GM18507 (cell line): ENCODE measurements at places on chromosomes 7 and 10.

DNA sequence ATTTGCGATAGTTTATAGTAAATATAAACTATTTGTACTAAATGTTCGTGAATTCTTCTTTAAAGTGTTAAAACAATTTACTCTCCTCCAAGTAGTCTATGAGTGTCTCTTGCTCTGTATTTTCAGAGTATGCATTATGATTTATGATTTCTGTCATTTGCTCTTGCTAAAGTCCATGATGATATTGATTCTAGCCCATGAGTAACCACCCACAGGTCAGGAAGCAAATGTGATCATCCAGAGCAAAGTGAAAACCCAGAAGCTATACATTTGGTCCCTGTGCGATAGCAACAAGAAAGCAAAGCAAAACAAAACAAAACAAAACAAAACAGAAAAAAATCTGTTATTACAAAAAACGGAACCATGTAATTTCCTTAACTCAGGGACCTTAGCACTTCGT, 225.9 kb downstream of the HDAC9 start:
- no peak for DNase-seq

DNA sequence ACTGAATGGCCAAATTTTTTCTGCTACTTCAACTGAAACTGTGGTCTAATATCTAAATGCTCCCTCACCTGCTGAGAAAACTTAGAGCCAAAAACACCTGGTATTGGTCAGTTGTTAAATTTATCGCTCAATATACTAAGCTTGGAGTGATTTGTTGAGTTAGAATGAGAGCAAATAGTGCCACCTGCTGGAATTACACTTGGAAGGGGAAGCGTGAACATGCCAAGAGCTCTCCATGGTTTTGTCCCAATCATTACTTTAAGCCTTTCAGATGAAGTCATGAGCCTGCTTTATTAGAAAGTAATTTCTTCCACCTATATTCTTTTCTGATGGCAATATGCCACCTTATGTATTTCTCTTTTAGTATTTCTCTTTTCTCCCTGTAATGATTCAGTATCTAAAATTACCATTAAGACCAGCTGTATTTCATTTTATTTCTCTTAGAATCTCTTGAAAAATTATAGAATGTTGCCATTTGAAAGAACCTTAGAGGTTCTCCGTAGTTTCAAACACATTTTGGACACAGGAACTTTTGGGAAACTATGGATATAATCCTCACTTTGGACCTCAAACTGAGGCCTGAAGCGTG, 447.8 kb upstream of the C7orf33 start:
- no peak for DNase-seq

- no peak for DNase-seq
Measured at GRCh38 chr10:85612378-85612775, 754.2 kb downstream of the GRID1 start.

GRCh38 chr7:159127691-159128642, 16.7 kb downstream of the VIPR2 start:
- DNase-seq, result no peak

- no peak for DNase-seq
Measured at GRCh38 chr10:128557149-128557710, 431.0 kb upstream of the MKI67 start.

DNA sequence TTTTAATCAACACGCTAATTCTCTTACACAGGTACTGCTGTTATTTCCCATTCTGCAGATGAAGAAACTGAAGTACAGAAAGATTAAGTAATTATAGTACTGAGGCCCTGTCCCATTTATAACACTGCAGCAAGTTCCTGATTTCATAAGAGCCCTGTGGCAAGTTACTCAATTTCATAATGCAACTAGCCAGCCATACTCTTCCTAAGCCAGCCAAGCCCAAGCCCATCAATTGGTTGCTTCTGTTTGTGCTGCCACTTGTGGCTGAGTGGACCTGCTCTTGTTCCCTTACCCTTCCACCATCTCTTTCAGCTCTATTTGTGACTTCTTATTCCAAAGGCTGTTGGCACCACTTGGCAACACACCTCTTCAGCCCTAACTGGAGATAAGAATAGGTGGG, 19.7 kb upstream of the PRPF18 start:
- DNase-seq, result no peak

- DNase-seq, result no peak
Measured at GRCh38 chr7:79386688-79387422, 66.6 kb downstream of the MAGI2 start.

DNA sequence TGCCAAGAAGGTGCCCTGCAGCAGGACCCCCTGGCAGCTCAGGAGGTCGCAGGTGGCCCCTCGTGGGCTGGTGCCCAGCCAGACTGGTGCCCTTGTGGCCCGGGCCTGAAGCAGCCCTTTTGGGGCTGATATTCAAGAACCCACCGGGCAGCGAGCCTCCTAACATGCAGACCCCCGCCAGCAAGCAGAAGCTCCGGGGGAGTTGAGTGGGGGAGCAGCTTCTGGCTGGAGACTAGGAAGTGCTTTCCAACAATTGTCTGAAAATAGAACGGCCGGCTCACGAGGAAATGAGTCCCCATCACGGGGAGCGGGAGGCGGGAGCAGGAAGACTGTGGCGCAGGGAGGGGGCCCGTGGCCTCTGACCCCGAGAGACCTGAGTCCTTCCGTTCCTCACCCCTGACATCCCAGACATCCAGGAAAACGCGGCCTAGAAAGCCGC, 9.5 kb upstream of the INTS1 start:
- DNase-seq, result no peak

DNA sequence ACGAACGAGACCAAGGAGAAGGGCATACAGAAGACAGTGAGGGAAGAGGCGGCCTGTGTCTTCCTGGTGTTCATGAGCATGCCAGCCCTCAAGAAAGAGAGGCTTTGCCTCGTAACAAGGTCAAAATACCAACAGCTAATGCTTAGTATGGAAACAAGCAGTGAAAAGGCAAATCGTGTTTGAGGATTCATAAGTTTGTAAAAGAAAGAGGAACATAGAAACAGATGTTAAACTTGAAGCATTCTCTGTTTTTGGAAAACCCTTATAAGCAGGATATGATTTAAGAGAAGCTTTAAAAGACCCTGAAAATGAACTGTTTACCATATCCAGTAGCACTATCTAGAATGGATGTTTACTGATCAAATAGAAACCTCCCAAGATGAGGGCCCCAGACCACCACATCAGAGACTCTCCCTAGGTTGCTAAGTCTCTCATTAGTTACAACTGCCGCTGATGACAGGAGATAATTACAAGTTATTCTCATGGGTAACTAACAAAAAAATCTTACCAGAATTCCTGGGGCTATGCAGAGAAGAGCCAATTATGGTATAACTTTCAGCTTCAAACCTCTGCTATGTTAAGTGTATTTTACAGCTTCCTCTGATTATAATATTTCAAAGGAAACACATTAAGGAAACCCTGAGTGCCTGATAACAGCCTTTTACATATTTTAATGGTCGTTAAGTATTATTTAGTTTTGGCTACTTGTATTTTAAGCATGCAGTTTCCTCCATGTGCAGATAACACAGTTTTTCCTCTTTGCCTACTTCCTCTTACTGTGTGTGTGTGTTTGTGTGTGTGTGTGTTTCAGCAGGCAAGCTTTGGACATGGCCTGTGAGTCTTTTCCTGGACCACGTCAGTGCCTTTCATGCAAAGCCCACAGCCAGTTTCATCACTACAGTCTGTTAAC, 17.9 kb downstream of the JCAD start:
- no peak for DNase-seq

DNA sequence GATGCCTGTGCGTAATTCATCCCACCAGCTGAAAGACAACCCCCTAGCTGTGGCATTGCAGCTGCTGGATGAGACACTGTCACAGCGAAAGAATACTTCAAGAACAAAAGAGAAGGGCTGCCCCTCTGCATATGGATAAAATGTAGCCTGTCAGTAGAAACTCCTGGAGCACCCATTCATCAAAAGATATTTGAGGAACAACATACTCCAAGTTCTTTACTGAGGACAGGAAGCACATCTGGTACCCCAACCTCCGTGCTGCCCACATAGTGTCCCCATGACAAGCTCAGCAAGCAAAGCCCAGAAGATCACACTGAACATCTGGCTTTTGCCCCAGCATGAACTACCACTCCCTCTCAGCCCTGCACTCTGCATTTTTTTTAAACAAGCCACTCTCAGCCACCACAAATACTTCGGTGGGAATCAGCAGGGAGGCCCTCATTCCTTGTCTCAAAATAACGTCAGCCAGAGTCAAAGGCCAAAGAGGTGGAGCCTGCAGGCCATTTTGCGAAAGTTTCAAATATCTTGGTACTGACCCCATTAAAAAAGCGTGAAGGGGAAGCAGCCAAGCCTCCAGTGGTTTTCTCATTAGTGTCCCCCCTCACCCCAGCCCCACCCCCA, 1.7 kb downstream of the CREB3L2 start:
- DNase-seq, result no peak

DNA sequence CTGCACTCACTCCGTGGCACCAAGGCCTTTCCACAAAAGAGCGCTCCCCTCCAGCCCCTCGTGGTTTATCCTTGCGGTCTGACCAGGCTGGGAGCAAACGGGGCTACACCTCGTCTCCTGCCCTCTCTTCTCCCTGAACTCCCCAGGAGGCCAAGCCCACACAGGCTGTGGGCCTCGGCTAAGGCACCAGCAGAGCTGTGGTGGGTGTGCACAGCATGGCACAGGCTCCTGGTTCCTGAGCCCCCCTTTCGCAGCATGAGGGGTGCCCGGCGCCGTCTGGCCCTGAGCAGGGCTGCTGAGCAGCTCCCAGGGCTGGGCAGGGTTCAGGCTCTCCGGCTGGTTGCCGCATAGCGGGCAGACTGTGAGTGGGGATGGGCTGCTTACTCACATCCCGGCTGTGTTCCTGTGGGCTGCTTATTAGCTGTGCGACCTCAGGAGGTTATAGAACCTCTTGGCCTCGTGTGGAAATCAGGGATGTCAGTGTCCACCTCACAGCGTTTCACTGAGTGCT, 90.4 kb downstream of the ZMIZ1 start:
- DNase-seq, result no peak

- DNase-seq, result no peak
Measured at GRCh38 chr7:12119620-12120303, 91.3 kb upstream of the TMEM106B start.

GRCh38 chr7:45601094-45601493, 26.9 kb downstream of the ADCY1 start:
- no peak for DNase-seq

DNA sequence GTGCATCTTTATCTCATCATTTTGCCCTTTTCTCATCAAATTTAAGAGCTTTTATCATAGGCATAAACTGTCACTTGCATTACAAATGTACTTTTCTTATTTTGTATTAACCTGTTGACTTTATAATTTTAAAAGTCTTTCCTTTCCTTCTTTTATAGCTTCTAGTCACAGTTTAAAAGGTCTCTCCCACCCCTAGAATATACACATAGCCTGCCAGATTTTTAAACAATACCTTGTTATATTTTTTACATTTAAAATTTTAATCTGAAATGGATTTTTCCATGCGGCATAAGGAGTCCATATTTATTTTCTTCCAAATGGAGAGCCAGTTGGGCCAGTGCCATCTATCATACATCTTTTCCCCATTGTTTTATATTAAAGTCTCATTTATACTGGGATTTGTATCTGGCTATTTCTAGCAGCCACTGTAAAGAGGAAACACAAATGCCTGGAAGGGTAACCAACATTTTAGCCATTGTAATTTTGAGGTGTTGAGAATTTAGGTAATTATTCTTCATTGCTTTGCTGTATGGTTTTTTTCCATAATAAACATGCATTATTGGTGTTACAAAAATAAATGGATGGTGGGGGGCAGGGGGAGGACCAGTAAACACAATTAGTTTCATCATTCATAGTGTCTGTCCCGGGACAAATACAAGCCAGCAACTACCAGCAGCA, 92.8 kb downstream of the CCDC71L start:
- DNase-seq, result no peak

DNA sequence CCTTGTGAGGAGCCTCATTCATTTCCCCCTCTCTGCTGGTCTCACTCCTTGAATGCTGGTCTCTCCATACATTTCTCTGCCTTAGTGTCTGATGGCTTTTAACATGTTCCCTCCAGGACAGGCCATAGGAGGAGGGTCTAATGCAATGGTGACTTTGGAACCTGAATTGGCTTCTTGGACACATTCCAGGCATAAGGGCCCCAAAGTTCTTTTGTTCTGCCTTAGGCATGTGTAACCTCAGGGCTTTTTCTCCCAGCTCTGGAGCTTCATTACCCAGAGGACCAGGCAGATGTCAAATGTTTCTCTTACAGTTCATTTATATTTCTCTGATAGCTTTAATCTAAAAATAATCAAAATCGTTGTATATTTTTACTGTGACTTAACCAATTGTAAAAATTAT, 162.6 kb downstream of the SDK1 start:
- no peak for DNase-seq

GRCh38 chr10:123250640-123251039, 96.4 kb downstream of the BUB3 start:
- DNase-seq, result no peak

DNA sequence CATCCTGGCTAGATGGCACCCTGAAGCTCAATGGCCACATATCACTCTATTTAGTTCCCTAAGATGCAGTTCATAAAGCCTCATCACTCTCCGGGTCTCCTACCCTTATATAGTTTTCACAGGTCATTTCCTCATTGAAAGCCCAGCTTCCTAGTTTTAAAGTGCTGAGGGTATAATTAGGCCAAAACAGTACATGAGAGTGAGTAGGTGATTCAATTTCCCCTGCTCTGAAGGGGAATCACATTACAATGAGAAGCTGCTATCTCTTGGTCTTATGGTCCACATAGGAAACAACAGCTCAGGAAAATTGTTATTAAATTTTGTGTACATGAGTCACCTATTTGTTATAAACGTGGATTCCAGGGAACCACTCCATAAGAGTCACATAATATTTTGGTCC, 162.0 kb downstream of the SEMA3E start:
- no peak for DNase-seq

GRCh38 chr7:135386181-135386580, 123.7 kb downstream of the CNOT4 start:
- no peak for DNase-seq

DNA sequence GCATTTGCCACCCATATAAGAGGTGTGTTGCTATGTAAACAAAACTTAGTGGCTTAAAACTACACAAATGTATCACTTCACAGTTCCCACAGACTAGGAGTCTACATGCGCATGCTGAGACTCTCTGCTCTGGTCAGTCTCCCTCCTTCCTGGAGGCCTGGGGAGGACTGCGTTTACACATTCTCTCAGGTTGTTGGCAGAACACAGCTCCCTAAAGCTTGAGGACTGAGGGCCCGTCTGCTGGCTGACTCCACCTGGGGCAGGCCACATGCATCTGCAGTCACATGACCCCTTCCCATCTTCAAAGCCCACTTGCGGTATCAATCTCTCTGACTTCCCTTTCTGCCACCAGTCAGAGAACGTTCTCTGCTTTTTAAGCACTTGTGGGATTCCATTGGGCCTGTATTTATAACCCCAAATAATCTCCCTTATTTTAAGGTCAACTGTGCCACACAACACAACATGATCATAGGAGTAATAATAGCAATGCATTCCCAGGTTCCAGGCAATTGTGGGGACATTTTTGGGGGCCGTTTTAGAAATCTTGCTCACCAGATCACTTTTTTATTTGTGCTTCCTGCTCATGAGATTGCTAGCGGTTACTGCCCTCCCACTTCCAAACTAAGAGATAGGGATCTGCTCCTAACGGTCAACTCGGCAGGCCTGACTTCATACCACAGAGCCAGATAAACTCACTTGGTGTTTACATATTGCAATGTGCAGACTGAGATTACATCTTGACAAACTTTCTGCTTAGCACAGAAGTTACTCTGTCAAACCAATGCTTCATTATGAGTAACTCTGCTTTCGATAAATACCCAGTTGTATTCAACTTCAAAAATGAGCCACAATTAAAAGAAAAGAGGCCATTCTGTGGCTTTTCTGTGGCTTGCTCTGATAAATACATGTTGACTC, 96.3 kb downstream of the ALOX5 start:
- no peak for DNase-seq
